ENCODE measurements at places on chromosomes 5 and 9. TPM values are rescaled to one million over a fixed set of nuclear protein-coding genes. Genes with fewer than 3 reads are reported as not detected.

ADAMTSL1 gene
- 0.07 TPM for total RNA-seq

TIMD4 gene
- 0.98 TPM for total RNA-seq

TLX3 gene
- total RNA-seq = not detected

ENG gene
- total RNA-seq = 0.13 TPM

PCDHA12 gene
- total RNA-seq = 3.4 TPM

DBN1 gene
- total RNA-seq = 54.5 TPM

PCDHB14 gene
- 0.07 TPM for total RNA-seq

ZFP2 gene
- total RNA-seq = not detected

AK3 gene
- 59.5 TPM for total RNA-seq

ADAMTS16 gene
- 1.8 TPM for total RNA-seq

PRR16 gene
- not detected for total RNA-seq

PCDHB9 gene
- total RNA-seq = not detected

CCL19 gene
- total RNA-seq = not detected

OR13C3 gene
- not detected for total RNA-seq

EQTN gene
- total RNA-seq = not detected

SLC45A2 gene
- not detected for total RNA-seq

SV2C gene
- total RNA-seq = not detected

NTRK2 gene
- total RNA-seq = not detected

NEK6 gene
- 76.3 TPM for total RNA-seq

SLC23A1 gene
- total RNA-seq = 1.9 TPM

FCN2 gene
- total RNA-seq = not detected

SLCO6A1 gene
- total RNA-seq = not detected

PDZD2 gene
- total RNA-seq = 0.23 TPM

UAP1L1 gene
- 10.6 TPM for total RNA-seq

IFNA14 gene
- total RNA-seq = not detected

Data from A549 treated with GW870086 at 1 μM for 4 hours (cell line).